Skeletal muscle tissue (tissue), 5 donors: ENCODE measurements at places on chromosomes 7 and 10. TPM values are rescaled to one million over a fixed set of nuclear protein-coding genes. Genes with fewer than 3 reads are reported as not detected.

The PNLIPRP3 gene
- total RNA-seq = under 0.01 TPM

The EGR2 gene
- total RNA-seq = 3.7 TPM

The PLXDC2 gene
- 23.0 TPM for total RNA-seq

The MRLN gene
- total RNA-seq = 156 TPM
